ENCODE measurements at places on chromosomes 3 and 15. TPM values are rescaled to one million over a fixed set of nuclear protein-coding genes. Genes with fewer than 3 reads are reported as not detected.
A peak's percentile ranks its signal among the peaks of the same experiment; 100 is the strongest.

FRMD5 gene
- 0.36 TPM for total RNA-seq

- DNase-seq: no peak
These were observed 62.3 kb upstream of the ASB14 start for GRCh38 chr3:57354768-57355167.

DNA sequence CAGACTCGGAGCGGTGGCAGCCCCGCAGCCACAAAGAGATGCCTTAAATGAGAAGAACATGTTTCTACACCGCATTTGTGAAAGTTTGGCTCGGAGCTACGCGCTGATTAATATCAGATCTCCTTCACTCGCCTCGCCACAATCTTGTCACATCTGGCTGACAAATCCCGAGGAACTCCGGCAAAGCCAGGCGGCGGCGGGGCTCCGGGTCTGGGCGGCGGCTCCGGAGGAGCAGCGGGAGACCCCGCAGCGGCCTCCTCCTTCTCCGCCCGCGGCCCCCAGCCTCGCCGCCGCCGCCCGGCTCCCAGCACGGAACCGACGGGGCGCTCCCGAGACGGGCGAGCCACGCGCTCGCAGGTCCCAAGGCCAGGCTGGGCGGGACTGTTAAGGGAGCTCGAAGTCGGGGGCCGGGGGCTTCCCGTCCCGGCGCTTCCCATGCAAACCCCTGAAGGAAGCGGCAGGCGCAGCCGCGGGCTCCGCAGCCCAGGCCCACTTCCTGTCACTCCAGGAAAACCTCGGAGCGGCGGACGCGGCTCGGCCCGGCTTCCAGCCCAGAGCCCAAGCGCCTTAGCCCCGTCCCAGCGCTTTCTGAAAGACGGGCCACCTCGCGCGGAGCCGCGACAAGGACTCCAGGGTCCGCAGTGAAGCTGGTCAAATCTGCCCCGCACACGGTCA, 1.2 kb downstream of the BNC1 start:
- DNase-seq: no peak

DNA sequence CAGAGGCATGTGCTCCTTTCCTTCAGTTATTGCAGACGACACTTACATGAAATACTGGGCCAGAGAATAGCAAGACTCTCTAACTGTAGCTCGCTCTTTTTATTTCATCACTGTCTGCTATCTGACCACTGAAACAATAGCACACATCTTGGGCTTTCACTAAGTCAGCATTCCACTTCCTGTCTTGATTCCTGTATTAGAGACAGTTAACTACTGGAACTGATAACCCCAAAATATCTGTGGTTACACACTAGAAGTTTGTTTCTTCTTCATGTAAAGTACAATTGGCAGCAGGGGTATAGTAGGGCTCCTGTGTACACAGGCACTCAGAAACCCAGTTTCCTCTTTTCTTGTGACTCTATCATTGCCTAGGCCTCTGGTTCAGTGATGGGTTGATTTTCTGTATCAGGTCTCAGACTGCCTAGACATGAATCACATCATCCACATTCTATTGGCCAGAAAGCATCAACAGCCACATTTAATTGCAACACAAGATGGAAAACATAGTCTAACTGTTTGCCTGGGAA, 230.2 kb upstream of the CD96 start:
- DNase-seq: no peak

DNA sequence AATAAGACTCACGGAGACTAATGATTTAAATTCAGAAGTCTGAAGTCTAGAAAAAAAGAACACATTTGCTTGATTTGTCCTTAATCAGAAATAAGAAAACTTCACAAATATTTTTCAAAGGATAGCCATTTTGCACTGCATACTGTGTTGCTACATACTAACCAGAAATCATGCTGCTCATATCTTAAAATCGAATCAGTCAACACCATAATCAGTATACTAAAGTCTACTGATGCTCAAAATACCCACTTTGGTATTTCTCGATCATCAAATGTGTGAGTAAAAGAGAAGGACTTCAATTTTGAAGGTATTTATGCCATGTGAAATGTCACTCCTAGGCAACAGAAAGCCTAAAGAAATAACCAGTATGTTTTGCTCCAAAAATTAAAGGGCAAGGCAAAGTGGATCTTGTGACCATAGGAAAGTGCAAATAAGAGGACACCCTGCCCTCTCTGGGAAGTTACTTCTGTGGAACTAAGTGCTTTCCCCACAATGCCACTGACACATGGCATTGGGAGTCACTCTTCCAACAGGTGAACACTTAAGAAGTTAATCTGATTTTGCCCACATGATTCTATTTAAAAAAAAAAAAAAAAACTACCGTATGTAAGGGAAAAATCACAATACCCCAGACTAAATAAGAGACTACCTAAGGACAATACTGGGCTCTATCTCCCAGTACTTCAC, 2.7 kb downstream of the LRIG1 start:
- peak; percentile 49 for DNase-seq

DNA sequence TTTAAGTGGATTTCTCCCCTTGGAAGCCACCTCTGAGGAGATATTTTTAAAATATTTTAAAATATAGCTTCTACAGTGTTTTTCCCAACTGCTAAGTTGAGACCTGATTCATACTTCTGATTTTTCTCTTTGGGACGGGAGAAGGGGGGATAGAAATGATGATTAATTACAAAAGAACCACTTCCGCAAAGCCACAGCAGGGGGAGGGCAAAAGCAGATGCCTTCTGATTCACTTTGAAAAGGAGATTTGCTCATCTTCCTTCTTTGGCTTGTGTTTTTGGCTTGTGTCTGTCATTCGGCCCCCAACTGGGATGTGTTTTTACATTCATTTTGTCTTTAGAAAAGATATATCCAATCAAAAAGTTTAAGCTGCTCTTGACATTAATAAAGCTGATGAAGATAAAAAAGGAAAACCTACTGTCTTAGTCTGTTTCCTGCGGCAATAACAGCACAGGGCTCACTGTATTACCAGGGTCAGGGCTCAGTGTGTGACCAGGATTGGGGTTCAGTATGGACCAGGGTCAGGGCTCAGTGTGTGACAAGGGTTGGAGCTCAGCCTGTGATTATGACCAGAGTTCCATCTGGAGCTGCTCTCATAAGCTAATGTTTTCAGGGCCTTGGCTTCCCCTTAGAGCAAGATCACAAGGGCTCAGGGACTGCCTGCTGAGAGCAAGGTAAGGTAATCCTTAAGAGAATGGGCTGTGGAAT, 223.2 kb downstream of the MTHFS start:
- DNase-seq: no peak

DNA sequence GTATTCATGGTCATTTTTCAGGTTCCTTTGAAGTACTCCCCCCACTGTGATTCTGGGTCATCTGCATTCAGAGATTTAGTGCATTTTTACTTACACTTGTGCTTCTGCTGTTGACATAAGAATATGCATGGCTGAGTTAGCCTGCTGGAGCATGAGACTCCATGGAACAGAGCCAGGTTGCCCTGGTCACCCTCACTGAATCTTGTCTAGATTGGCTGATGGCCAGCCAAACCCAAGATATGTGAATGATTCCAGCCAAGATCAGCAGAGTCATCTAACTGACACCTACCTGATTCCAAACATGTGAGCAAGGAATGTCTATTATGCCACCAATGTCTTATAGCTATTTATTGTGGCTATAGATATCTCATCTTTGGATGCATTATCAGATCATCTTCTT, 25.1 kb downstream of the DTWD1 start:
- peak; percentile 31 for DNase-seq

GRCh38 chr3:158992463-158992862, 190.6 kb downstream of the MFSD1 start:
- DNase-seq: no peak

GRCh38 chr15:66681395-66681794, 20.6 kb upstream of the SMAD6 start:
- DNase-seq: no peak

PHLDB2 gene
- 32.3 TPM for total RNA-seq

VWA5B2 gene
- total RNA-seq: 0.46 TPM

DNA sequence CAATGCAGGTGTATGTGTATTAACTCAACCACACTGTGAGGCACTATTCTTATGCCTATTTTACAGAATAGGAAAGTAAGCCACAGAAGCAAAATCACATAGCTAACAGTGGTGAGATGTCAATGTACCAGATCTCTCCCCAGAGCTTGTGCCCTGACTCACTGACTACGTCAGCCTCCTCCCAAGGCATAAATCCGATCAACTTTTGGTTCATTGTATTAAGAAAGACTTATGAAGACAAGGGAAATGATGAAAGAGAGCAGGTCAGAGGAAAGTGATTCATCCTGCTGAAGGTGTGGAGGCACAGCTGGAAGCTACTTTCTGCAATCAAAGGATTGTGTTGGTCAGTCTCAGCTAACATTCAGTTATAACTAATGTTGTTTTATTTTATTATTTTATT, 33.0 kb upstream of the SV2B start:
- no peak for DNase-seq

DNA sequence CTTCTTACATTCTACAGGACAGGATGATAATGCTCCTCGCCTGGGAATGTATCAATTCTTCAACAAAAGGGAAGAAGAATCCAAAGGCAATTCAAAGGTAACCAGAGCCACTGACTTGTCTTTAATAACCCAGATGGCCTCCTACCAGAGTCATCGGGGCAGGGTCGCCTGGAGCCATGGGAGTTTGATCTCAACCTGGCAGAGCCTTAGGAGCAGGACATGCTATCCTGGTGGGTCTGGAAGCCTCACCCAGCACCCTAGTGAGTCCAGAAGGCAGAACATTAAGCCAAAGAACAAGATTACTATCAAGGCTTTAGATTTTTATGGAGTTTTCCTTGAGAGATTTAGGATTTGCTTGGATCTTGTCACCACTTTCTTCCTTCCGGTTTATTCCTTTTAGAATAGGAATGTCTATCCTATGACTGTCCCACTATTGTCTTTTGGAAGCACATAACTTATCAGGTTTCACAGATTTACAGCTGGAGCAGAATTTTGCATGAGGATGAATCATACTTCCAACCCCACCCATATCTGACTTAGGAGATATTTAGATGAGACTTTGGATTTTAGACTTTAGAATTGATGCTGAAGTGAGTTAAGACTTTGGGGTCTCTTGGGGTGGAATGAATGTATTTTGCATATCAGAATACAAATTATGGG, 330.3 kb upstream of the GOLIM4 start:
- no peak for DNase-seq

DNA sequence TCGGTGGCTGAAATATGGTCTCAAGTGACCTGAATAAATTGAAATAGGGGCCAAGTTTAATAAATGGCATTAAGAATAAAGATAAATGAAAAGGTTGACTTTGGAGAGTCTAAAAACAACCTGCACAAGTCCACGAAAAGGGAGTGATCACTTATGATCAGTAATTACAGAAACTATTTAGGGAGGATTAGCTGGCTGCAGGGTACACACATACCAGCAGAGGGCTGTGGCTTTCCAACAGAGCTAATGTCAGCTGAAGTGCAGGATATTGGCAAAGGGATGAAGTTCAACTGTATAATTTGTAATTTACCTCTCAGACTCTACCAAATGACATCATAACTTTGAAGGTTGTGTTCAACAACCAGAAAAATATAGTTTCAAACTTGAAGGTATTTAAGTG, 86.8 kb downstream of the SYNPR start:
- no peak for DNase-seq

- no peak for DNase-seq
These were observed 864.9 kb downstream of the FHIT start for GRCh38 chr3:60386306-60386705.

DNA sequence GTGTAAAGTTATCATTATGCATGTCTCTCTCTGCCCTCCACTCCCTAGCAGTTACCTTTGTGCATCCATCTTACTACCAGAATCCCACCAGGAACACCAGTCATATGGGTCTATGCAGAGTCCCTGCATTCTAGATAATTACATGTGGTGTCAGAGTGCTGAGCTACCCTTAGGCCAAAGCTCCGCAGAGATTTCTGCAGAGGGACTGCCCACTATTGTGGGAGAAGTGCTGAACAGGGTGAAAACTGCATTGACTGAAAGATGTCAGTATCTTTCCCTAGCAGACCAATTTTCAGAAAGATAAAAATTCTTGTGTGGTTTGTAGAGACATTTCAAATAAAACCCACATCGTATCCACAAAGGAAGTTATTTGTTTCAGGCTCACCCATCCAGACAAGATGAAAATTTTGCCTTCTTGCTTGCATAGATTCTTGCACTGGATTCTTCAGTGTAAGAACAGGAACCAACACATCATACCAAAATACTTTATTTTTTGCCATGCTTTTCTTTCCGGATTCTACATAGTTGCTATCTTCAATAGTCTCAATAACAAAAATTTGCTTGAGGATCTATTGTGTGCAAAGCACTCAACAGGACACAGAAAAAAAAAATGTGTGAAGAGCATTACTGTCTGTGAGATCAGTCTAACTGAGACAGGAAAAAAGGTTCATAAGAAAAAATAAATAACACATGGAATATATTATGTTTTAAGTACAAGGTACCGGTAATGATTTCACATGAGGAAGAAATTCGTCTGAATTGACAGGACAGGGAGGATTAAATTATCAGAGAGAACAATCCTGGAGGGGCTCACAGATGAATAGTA, 32.0 kb upstream of the CCDC80 start:
- no peak for DNase-seq

- no peak for DNase-seq
These were observed 97.4 kb downstream of the WNT7A start for GRCh38 chr3:13782501-13782900.

DNA sequence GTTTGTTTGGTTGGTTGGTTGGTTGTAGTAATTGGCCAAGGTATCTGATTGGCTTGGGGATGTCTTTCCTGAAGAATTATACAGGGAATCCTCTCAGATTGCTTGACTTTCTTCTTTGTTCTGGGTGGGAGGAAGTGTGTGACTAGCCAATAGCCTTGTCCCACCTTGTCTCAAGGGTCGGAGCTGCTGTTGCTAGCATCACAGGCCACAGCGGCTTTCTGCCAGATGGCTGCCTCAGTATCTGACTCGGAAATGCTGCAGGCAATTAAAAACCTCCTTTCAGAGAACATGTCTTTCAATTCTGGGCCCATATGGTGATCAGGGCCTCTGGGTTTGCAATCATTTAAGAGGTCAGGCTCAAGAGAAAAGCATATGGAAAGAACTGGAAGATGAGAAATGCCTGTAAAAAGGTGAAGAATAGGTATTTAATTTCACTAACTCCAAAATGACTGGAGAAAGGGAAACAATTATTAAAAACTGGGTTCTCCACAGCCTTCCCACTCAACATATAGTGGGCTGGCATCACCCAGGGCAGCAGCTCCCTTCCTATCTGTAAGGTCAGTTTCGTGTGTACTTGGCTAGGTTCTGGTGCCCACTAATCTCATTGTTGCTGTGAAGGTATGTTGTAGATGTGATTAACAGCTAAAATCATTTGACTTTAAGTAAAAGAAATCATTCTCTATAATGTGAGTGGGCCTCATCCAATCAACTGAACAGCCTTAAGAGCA, 32.4 kb downstream of the TGFBR2 start:
- DNase-seq: no peak

DNA sequence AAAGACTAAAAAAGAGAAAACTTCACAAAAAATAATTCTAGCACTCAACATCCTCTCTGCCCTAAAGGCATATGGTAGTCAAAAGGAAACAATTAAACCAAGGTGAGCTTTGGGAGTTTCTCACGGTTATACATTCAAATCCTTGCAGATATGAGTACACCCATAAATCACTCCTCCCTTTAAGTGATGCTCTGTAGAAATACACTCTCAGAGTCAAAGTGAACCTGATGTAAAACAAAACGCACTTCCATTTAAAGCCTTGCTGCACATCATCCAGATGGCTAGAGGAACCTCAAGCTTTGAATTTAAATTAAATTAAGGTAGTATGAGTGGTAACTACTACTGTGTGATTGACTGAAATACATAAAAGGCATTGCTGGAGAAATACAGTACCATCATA, 36.0 kb upstream of the AADAC start:
- DNase-seq: no peak

GRCh38 chr15:31598620-31599019, 272.0 kb downstream of the KLF13 start:
- DNase-seq: no peak

GRCh38 chr15:55868707-55869106, 124.7 kb downstream of the NEDD4 start:
- no peak for DNase-seq

A4GNT gene
- total RNA-seq: not detected

Measured in prostate gland (tissue), 2 donors.